ENCODE measurements at places on chromosomes 6 and 20.
A peak's percentile ranks its signal among the peaks of the same experiment; 100 is the strongest.

DNA sequence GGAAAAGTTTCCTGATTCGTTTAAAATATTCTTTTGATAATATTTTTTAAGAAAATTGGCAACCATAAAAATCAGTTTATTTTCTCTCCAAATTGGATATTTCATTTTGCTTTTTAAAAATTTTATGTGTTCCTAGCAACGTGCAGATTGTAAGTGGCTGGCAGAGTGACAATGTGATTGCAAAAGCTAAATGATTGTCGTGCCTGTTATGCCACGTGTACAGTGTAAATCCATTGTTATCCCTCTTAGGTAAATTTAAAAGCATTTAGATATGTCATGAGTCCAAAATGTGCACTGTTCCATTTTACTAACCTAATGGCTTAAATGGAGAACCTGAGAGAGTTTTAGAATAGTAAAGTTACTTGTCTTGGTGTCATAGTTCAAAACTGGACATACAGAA is 94.4 kb upstream of the ADGRF4 start:
- DNase-seq: no peak

GRCh38 chr20:48131581-48131980 is 346.3 kb upstream of the SULF2 start:
- no peak for DNase-seq

- DNase-seq: no peak
Measured at GRCh38 chr20:10350188-10350842, 83.7 kb downstream of the MKKS start.

DNA sequence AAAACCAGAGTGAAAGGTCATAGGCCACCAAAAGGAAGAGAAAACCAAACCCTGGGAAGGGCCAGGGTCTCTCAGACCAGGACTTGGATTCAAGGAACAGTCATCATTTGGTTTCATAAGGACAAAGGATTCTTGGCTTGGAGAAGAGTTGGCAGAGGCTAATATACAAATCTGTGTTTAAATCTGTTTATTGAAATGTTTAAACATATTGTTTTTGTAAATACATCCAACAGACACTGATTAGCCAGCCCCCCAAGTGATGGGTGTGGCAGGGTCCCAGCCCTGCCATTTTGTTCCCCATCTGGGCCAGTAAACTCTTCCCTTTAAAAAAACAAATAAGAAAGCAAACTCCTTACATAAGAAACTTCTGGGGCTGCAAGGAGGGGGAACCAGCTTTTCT is 6.1 kb upstream of the ZNF831 start:
- DNase-seq: no peak

- DNase-seq: peak; percentile 77
Measured at GRCh38 chr6:13666194-13667105, 45.2 kb downstream of the RANBP9 start.

DNA sequence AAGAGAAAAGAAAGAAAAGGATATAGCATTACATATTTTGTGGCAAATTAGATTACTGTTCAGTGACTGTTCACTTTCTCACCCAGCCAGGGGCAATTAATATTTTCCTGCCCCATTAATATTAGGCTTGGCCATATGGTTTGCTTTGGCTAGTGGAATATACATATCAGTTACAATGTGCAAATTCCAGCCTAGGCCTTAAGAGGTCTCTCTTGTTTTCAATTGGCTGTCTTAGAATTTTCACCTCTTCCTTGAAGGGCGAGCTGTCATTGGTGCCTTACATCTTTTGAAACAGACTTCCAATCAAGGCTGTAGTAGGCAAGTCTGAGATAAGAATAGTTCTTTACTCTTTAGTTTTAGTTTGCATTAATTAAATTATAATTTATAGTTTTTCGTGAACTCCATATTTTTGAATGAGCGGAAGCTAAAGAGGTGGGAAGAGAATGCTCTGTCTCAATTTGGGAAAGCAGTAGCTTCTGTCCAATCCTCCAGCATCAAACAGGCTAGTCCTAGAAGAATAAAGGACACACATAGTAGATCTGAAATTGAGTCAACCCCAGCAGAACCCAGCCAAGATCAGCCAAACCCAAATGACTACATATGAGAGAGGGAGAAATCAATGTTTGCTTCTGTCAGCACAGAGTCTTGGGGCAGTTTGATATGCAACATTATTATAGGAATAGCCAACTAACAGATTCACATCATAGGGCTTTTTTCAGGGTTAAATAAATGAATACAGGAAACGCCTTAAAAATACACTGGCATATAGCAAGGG is 6.3 kb upstream of the CSNK2A1 start:
- DNase-seq: peak; percentile 57

- no peak for DNase-seq
Measured at GRCh38 chr6:3754776-3755175, 3.3 kb upstream of the PXDC1 start.

DNA sequence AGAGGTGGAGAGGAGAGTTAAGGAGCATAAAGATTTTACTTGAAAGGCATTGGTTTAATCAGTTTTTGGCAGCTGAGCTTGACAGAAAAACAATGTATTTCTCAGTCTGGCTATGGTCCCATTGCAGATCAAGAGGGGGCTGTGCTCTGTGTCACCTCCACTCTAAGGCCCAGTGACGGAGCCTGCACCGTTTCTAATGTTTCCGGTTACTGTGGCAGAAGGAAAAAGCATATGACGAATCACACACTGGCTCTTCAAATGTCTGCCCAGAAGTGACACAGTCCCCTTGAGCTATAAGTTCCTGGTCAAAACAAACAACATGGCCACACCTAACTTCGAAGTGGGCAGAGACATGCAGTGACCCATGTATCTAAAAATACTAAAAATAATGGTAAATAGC is 372.0 kb downstream of the PLCB1 start:
- no peak for DNase-seq

GRCh38 chr20:58173930-58174707 is 54.3 kb downstream of the ANKRD60 start:
- peak; percentile 52 for DNase-seq

DNA sequence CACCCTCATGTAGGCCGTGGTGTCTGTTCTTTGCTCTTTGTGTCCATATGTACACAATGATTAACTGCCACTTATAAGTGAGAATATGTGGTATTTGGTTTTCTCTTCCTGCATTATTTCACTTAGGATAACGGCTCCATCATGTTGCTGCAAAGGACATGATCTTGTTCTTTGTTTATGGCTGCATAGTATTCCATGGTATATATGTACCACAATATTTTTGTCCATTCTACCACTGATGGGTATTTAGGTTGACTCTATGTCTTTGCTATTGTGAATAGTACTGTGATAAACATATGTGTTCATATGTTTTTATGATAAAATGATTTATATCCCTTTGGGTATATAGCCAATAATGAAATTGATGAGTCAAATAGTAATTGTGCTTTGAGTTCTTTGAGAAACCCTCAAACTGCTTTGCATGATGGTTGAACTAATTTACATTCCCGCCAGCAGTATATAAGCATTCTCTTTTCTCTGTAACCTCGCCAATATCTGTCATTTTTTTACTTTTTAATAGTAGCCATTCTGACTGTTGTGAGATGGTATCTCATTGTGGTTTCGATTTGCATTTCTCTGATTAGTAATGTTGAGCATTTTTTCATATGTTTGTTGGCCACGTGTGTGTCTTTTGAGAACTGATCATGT is 174.4 kb upstream of the NT5E start:
- no peak for DNase-seq

GRCh38 chr6:50837589-50838445 is 19.1 kb downstream of the TFAP2B start:
- no peak for DNase-seq

DNA sequence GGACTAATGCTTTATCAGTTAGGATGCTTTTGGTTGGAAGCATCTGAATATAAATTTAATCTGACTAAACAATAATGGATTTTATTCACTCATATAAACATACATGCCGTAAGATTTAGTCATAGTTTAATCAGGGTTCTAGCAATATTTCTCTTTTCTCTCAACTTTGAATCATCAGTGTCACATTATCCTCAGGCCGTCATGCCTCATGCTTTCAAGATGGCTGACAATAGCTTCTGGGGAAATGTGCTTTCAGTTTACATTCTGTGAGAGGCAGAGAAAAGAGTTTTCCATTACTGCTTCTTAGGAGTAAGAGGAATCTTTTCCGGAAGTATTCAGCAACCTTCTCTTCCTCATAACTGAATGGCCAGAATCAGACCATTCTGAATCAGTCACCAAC is 162.2 kb downstream of the GJA1 start:
- DNase-seq: no peak

GRCh38 chr20:52150440-52151258 is 40.9 kb downstream of the ZFP64 start:
- DNase-seq: peak; percentile 75

DNA sequence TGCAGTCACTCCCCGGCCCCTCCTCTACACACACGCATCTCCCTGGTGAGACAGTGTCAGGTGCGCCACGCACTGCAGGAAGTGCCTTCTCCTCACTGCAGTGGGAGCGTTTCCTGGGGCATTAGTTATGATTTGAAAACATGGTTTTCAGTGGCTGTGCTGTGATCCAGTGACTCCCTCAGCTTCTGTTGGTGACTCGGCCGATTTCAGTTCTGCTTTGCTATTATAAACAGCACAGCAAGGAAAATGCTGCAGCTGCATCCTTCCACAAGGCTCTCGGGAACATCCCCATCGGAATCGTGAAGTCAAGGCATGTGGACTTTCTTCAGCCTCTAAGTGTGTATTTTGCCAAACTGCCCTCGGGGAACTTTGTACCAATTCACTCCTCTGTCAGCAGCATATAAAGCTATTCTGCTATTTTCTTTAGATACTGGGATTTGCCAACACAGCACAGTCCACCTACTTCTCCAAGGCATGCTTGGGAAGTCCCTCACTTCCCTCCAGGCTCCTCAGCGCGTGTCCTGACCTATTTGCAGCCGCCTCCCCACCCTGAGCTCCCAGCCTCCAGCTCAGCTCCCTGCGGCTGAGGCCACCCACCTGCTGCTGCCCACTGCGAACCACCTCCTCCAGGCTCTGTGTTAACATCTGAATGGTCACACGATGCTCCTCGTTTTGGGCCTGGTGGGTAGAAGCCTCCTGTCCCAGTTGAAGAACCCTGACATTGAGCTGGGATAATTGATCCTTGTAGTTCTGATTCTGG is 54.5 kb downstream of the GINS1 start:
- DNase-seq: no peak

- DNase-seq: peak; percentile 94
Measured at GRCh38 chr6:136593748-136594490, 43.7 kb upstream of the MAP7 start.

GRCh38 chr6:75246386-75246785 is 2.8 kb upstream of the COX7A2 start:
- no peak for DNase-seq

- DNase-seq: peak; percentile 73
Measured at GRCh38 chr6:41546866-41547798, 951 bp downstream of the FOXP4 start.

DNA sequence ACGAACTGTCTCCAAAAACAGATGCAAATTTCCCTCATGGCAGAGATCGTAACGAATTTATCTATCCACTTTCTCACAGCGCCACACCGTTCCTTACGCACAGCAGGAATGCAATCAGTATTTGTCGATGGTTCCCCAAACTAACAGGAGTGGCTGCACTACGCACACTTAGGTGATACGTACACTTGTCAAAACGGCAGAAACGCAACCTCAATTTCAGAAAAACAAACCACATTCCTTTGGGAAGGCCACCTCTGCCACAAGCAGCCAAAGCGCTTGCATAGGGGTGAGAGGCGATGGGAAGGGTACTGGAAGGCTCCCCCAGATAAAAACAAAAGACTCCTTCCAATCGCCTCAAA is 638 bp downstream of the MDN1 start:
- peak; percentile 71 for DNase-seq

- no peak for DNase-seq
Measured at GRCh38 chr6:52243282-52243893, 912 bp downstream of the IL17F start.

DNA sequence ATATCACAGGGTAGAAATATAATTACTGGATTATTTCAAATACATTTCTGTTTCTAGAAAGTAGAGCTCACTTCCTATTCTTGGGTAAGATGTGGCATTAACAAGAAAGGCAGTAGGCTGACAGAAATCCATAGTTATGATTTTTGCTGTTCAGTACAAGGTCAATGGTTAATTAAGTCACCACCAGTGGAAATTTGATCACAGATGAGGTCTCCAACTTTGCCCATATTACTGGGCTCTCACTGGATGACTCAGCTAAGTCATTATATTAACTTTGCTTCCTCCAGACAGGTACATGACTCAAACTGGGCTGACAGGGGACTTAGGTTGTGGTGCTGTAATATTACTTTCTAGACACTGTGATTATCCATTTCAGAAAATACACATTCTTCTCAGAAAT is 212.4 kb downstream of the GRIK2 start:
- DNase-seq: no peak

DNA sequence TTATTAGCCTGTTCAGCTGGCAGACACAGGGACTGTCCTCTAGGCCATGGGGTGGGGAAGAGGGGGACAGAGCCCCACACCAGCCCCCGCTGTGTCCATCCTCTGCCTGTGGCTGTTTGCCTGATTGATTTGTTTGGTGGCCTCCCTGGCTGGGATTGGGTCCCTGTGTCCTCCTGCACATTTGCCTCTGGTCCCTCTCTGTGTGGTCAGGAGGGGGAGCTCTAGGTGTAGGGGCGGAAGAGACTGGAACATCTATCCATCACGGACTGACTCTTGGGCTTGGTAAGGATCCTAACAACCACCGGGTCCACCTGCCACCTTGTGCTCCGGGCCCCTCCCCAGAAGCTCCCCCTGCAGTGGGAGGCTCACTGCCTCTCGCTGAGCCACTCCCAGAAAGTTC is 38.4 kb upstream of the CCDC167 start:
- DNase-seq: peak; percentile 31

DNA sequence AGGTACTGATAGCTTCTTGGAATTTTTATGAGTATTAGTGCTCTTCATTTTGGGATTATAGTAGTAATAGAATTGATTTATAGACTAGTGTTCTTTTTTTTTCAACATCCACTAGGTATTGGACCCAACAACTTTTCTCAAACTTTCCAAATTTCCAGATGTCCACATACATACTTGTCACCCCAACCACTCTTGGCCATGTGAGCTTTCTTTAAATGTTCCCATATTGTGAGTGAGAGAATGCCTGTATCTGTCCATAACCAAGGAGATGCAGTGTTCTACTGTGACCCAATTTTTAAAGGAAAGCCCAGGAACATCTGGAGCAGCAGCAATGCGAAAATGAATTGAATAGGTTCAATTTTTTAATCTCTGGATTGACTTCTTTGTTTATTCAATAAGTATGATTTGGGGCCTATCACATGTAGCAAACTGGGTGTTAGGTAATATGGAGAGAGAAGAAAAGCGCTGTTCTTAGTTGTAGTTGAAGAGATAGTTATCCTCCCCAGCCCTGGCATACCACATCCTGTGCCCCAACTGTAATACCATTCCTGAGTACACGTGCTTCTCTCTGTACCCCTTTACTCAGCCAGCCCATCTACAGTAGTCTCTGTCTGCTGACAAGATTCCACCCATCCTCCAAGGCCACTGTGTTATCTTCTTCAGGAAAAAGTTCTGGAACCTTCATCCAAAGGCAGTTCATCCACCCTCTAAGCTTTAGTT is 116.8 kb upstream of the SUPT3H start:
- DNase-seq: peak; percentile 88

- DNase-seq: no peak
Measured at GRCh38 chr6:108675226-108676200, 114.8 kb downstream of the FOXO3 start.

All from hematopoietic multipotent progenitor cell treated with erythropoietin and hydrocortisone succinate and interleukin-3 and kit ligand, for 4 days (in vitro differentiated cells).